Activated CD8-positive, alpha-beta memory T cell treated with anti-CD3 and anti-CD28 coated beads for 24 hours (primary cell): ENCODE measurements at places on chromosomes 12 and 14.

- DNase-seq, result no peak
Observed at GRCh38 chr14:70013271-70013873, 134.2 kb downstream of the SMOC1 start.

GRCh38 chr12:74538491-74539258, 1.0 kb downstream of the ATXN7L3B start:
- no peak for DNase-seq

DNA sequence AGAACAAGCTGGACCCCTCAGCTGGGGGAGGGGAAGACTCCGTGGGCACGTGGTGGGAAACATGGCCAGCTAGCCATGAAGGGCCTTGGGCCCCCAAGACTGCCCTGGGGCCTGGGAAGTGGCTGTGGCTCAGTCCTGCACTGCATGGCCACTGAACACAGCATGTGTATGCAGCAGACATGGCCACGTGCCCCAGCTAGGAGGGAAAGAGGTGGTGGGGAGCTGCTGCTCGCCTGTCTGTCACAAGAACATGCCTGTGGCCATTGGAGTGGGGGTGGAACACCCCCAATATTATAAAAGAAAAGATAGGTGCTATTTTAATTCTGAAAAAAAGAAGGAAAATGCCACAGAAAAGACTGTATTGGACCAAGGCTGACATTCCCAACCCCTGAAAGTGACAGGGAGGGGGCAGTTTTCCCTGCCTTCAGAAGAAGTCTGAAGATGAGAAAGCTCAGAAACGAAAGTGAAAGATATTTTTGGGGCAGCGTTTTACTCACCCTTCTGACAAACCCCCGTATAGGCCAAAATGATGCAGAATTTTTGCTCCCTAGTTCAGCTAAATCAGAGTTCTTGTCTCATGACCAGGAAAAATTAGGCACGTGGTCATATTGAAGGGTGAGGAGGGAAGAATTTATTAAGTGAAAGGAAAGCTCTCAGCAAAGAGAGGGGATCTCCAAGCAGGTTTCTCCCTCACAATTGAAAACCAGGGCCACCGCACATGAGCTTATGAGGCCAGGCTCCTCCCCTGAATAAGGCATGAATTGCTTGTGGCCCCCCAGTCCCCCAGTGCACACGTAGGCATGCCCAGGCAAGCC, 35.2 kb upstream of the PCNX1 start:
- peak; percentile 64 for DNase-seq

DNA sequence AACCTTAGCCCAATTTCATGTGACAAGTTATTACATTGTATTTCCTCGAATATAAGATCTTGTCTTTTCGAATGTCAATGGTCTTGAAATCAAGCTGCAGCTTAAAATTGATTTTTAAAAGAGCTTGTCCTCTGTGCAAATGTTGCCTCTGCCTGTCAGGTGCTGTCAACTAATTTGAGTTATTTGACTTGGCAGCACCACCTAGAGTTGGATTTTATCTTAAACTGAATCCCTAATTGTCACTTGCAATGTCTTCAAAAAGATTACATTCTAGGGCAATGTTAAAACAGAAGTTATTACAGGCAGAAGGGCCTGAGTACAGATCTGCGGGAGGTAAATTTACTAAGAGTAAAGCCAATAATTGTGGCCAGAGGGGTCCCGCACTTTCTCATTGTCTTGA, 26.2 kb upstream of the TUNAR start:
- DNase-seq, result no peak

DNA sequence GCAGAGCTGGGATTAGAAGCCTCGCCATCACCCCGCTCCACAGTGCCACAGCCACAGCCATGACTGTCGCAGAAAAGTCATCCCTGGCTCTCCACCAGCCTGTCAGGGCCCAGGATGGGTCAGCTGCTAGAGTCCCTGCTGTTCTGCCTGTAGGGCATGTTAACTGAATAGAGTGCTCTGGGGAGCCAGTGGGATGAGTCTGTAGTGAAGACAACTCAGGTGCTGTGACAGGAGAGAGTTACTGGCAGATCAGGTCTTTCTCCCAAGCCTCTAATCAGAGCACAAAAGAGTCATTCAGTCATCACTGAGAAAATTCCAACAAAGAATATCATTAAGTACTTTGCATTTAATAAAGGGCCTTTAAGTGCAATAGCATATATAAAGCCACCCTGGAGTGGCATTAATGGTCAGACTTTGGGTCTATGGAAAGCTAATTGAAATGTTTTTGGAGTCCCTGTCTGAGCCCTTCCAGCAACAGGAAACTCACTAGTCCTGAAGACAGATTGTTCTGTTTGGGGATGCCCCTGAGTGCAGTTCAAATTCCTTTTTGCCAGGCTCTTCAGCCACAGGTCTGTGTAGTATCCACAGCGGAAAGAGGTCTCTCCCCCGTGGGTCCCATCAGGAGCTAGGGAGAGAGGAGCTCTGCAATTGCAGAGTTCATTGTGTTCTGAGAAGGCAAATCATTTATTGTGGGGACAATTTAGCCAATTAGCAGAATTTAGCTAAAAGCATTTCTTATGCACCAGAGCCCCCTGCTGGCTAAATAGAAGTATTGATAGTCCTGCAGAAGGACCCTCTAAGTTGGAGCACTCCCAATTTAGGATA, 45.2 kb upstream of the C14orf132 start:
- no peak for DNase-seq

DNA sequence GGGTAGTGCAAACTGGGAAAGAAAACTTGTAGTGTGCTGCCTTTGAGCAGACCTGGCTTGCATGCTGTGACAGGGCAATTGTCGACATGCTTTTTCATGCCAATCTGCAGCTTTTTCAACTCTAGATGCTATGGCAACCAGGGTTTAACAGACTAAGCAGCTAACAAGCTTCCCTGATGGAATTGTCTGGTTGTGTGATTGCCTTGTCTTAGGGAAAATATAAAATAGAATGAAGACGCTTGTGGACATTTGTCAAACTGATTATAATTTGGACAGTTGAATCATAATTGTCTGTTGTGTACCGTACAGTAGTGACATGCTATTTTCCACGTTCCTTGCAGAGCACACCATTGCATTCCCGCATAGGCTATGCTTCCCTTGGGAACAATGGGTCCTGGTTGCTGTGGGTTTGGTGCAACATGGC, 113.0 kb downstream of the FOXG1 start:
- DNase-seq, result no peak

- no peak for DNase-seq
Observed at GRCh38 chr12:80902711-80903110, 35.0 kb downstream of the LIN7A start.

DNA sequence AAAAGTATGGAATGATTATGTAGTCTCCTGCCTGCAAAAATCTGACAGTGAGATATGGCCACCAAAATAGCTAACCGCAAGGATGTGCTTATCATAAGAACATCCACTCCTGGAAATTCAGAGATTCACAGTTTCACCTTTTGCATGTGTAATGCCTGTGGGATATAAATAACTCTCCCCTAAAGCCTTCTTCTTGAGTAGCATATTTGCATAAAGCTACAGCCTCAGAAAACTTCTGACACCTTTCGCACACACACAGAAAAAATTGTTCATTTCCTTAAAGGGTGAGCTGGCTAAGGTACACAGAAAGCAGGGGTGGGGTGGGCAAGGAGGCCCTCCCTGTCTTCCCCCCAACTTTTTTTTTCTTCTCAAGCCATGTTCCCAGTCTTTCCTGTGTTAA, 3.1 kb upstream of the IGF1 start:
- DNase-seq, result no peak

- DNase-seq, result no peak
Observed at GRCh38 chr12:127881371-127882140, 385.4 kb upstream of the TMEM132C start.

- no peak for DNase-seq
Observed at GRCh38 chr14:26554069-26554772, 43.6 kb downstream of the NOVA1 start.

- no peak for DNase-seq
Observed at GRCh38 chr12:74595696-74596095, 58.1 kb downstream of the ATXN7L3B start.

- DNase-seq, result no peak
Observed at GRCh38 chr12:120132863-120133385, 16.4 kb upstream of the RAB35 start.

- DNase-seq, result no peak
Observed at GRCh38 chr12:115267464-115267863, 583.5 kb upstream of the TBX3 start.

- DNase-seq, result no peak
Observed at GRCh38 chr12:71045781-71046180, 112.0 kb downstream of the TSPAN8 start.

DNA sequence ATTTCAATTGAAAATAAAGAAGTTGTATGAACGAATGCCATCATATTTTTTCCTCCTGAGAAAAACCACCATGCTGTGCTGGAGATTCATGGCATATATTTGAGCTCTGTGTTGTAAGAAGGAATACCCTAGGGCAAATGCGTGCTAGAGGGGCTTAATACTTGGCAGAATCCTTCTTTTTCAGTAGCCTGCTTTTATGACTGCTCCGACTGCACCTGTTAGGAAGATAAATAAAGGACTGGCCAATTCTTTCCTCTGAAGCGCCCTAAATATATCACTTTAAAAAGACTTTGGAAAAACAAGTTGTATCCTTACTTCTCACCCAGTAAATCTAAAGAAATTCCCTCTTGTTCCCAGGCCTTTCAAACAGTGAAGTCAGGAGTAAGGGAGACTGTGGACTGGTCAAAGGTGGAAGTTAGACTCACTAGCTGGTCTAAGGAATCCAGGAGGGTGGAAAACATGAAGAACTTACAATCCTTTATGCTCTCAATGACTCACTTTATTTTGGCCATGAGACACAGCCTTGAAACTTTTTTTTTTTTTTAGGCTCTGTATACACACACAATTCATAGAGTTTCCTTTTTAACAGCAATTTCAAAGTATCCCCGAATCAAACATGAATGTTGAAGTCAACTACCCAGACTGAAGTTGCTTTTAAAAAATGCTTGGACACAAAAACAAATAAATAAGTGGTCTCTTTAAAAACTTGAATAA, 5.2 kb downstream of the MYBPC1 start:
- DNase-seq, result no peak

DNA sequence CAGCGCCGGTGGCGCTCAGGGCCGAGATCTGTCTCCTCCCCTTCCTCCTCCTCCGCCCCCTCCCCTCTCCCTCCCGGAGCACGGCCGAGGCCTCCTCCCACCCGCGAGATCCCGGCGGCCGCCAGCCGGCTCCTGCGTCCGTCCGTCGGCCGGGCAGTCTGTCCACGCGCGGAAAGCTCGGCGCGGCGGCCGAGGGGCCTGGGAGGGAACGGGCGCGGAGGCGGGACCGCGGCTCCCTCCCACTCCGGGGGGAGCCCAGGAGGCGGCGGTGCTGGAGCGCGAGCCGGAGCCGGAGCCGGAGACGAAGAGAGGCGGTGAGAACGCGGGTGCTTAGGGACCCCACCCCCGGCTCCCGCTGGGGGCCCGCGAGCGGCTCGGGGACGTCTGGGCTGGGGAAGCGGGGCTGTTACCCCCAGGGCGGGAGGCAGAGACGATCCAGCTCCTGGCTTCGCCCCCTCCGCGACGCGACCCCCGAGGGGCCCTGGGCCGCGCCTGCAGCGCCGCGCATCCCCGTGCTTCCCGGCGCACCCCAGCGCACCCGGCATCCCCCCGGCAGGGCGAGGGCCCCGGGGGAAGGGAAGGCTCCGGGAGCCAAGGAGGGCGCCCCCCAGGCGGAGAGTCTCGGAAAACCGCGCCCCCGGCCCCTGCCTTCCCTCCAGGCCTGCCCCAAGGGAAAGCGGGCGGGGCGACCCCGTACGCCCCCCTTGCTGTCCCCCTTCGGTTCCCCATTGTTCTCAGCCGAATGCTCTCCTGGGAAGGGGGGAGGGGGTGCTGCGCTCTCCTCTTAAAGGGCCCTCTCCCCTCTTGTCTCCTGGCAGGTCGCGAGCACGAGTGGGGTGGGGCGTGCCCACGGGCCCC, at the start of gene DTX1:
Gene DTX1 (plus strand): TSS at position 100 of the 858 bp plus-strand sequence. CDS start 1,463 bp downstream, outside the sequence.
- peak; percentile 69 for DNase-seq

GRCh38 chr12:126507231-126507630, 1442.0 kb downstream of the AACS start:
- no peak for DNase-seq

DNA sequence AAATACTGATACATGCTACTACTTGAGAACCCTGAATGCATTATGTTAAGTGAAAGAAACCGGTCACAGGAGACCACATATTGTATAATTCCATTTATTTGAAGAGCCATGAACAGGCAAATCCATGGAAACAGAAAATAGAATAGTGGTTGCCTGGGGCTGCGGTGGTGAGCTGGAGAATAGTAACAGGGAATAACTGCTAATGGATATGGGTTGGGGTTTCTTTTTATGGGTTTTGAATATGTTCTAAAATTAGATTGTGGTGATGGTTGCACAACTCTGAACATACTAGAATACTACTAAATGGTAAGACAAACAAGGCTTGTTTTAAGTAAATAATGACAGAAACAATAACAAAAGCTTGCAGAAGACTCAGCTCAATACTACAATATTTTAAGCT, 293.0 kb downstream of the BTG1 start:
- DNase-seq, result no peak

- peak; percentile 47 for DNase-seq
Observed at GRCh38 chr14:101110729-101111619, 207.5 kb upstream of the RTL1 start.

DNA sequence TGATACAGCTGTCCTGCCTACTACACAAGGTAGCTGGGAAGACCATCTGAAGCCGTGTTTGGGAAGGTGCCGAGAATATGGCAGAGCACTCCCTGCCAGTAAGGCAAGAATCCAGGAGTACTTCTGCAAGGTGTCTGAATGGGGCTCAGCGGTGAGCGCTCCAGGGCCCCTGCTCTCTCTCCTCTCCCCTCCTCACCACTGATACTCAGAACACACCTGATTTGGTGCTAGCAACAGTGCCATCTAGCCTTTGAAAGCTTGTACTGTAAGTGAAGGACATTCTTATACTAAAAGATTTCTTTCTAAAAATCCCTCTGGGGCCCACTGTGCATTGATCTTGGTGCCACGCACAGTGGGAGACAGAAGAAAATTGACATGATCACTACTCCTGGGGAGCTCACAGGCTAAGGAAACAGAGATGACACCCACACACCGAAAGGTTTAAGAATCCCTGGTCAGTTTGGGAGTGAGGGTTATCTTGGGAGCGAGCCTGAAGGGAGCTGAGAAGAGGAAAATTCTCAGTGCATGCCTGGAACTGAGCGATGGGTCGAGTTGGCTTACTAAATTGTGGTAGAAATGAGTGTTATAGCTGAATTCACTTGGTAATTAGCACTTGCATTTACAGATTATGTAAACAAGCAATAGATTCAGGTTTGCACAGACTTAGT, 216.9 kb downstream of the NTF3 start:
- DNase-seq, result no peak

DNA sequence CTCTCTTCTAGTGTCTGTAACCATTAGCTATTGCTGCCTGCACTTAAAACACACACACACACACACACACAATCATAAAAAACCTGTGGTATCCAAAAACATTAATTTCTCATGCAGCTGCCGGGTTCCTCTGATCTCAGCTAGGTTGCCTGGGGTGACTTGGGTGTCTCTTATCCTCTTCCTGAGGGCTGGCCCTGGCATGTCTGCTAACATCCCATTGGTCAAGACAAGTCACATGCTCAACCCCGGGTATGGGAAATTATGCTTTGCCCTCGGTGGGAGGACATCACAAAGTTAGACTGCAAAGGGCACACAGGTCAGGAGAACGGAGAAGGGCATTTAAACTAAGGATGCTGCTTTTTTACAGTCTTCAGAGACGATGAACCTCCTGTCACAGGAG, 55.7 kb downstream of the TRPV4 start:
- no peak for DNase-seq
